ENCODE measurements at places on chromosomes 4 and X.
A peak's percentile ranks its signal among the peaks of the same experiment; 100 is the strongest.

- no peak for DNase-seq
- no peaks in the 10 kb centered on the region for H3K4me1 ChIP-seq
- H3K36me3 ChIP-seq, result no peaks in the 10 kb centered on the region
Measured at GRCh38 chr4:30402276-30402675, 317.9 kb upstream of the PCDH7 start.

DNA sequence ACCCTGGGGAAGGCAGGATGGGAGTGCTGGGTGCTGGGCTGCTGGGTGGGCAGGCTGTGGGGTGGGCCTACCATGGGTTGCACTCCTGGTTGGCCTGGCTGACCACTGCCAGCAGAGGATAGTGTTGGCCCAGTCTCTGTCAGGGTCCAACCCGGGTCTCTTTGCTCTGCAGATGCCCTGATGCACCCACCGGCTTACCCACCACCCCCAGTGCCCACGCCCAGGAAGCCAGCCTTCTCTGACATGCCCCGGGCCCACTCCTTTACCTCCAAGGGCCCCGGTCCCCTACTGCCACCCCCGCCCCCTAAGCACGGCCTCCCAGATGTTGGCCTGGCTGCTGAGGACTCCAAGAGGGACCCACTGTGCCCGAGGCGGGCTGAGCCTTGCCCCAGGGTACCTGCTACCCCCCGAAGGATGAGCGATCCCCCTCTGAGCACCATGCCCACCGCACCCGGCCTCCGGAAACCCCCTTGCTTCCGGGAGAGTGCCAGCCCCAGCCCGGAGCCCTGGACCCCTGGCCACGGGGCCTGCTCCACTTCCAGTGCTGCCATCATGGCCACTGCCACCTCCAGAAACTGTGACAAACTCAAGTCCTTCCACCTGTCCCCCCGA lies 14.2 kb upstream of the ADD1 start:
- H3K36me3 ChIP-seq, result peaks cover 21% of the 10 kb centered on the region
- no peak for DNase-seq
- H3K4me1 ChIP-seq, result no peaks in the 10 kb centered on the region
- H3K4me3 ChIP-seq, result no peak overlapping the region
- no peak overlapping the region for H3K27ac ChIP-seq

GRCh38 chrX:16592194-16592770 lies 57.7 kb upstream of the S100G start:
- H3K36me3 ChIP-seq, result 0 out of 2 replicates have a peak, but pooled peaks cover 11% of the 10 kb centered on the region
- no peak overlapping the region for H3K4me3 ChIP-seq
- no peaks in the 10 kb centered on the region for H3K27me3 ChIP-seq
- H3K4me1 ChIP-seq, result peaks cover 20% of the 10 kb centered on the region
- DNase-seq, result no peak
- no peak overlapping the region for H3K27ac ChIP-seq

GRCh38 chr4:3042226-3042625 lies 32.1 kb downstream of the HTT-AS start:
- peaks cover 12% of the 10 kb centered on the region for H3K27me3 ChIP-seq
- peaks cover 34% of the 10 kb centered on the region for H3K4me1 ChIP-seq
- no peaks in the 10 kb centered on the region for H3K36me3 ChIP-seq
- no peak for DNase-seq

DNA sequence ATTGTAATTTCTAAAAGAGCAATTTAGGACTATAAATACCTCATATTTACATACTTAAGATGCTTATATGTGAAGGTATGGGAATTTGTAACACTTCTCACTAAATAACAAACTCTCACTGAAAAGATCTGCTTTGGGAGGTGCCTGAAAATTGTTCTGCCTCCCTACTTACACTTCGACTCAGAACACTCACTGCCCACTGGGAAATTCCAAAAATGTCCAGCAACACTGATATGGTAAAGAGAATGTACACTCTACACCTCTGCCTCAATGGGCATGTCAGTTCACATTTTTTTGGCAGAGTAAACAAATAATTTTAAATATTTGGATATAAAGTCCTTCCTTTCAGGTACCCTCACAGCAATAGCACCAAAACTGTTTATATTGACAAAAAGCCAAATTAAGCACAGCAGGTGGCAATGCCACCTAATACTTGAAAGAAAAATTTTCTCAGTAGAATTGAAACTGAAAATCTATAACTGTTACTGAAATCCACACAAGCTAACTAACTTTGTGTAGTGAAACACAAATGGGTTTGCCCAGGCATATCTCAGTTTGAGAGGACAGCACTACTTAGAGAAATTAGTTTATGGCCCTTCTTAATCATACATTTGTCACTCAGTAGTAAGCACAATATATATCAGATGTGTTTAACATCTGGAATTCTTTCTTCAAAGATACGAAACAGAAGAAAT lies 67.1 kb downstream of the PRDM5 start:
- H3K27ac ChIP-seq, result no peak overlapping the region
- peaks cover 22% of the 10 kb centered on the region for H3K36me3 ChIP-seq

DNA sequence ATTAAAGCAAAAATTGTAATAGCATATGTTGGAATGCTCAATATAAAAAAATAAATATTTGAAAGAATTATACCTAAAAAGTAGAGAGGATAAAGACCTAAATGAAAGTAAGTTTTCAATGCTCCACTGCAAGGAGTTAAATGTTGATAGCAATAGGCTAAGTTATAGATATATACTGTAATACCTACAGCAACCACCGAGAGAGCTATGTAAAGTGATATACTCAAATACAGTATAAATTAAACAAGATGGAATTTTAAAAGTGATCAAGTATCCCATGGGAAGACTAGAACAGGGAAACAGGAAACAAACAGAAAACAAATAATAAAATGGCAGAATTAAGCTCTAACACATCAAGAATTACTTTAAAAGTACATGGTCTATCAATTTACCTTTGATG lies 73.9 kb downstream of the CASP3 start:
- H3K27me3 ChIP-seq, result peaks cover 2% of the 10 kb centered on the region
- H3K27ac ChIP-seq, result no peak overlapping the region
- no peak overlapping the region for H3K4me3 ChIP-seq
- H3K36me3 ChIP-seq, result no peaks in the 10 kb centered on the region
- no peak for DNase-seq

- no peak overlapping the region for H3K27ac ChIP-seq
- H3K36me3 ChIP-seq, result no peaks in the 10 kb centered on the region
- no peak for DNase-seq
- H3K27me3 ChIP-seq, result peaks cover 3% of the 10 kb centered on the region
- peaks cover 35% of the 10 kb centered on the region for H3K4me1 ChIP-seq
- no peak overlapping the region for H3K4me3 ChIP-seq
Measured at GRCh38 chr4:106414366-106414765, 45.8 kb upstream of the GIMD1 start.

GRCh38 chrX:94908648-94909047 lies 1234.6 kb downstream of the FAM133A start:
- no peaks in the 10 kb centered on the region for H3K27me3 ChIP-seq
- DNase-seq, result no peak
- no peaks in the 10 kb centered on the region for H3K4me1 ChIP-seq
- H3K27ac ChIP-seq, result no peak overlapping the region
- H3K4me3 ChIP-seq, result no peak overlapping the region

GRCh38 chr4:98564852-98565251 lies 93.6 kb downstream of the TSPAN5 start:
- no peak overlapping the region for H3K27ac ChIP-seq
- H3K4me1 ChIP-seq, result peaks cover 72% of the 10 kb centered on the region
- H3K4me3 ChIP-seq, result no peak overlapping the region
- H3K36me3 ChIP-seq, result peaks cover 36% of the 10 kb centered on the region

- peaks cover 22% of the 10 kb centered on the region for H3K27me3 ChIP-seq
- H3K36me3 ChIP-seq, result no peaks in the 10 kb centered on the region
- DNase-seq, result no peak
Measured at GRCh38 chrX:68894142-68894512, 65.3 kb downstream of the EFNB1 start.

GRCh38 chr4:189769131-189769530 lies 171.5 kb upstream of the FRG1 start:
- no peaks in the 10 kb centered on the region for H3K4me1 ChIP-seq
- H3K27me3 ChIP-seq, result no peaks in the 10 kb centered on the region
- DNase-seq, result no peak

DNA sequence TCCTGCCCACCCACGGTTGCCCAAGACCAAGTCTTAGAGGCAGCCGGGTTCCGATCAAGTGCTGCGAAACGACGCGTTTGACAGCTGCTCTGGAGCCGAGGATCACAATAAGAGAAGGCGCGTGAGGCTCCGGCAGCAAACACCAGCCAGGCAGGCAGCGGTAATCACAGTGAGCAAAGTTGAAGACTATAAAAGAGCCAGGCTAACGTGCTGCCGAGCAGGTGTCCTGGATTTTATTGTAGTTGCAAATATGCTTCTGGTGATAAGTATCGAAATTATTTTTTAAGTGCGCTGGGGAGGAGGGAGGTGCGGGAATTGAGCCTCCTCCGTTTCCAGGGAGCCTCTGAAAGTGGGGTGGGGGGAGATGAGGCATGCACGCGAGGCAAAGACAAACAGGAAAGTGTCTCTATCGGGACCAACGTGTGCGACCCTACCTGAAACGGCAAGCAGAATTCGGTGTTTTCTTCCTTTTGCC lies 590 bp downstream of the GABRA2 start:
- H3K4me3 ChIP-seq, result no peak overlapping the region
- no peak for DNase-seq
- H3K27me3 ChIP-seq, result peaks cover 2% of the 10 kb centered on the region
- no peaks in the 10 kb centered on the region for H3K4me1 ChIP-seq
- H3K36me3 ChIP-seq, result peaks cover 5% of the 10 kb centered on the region

- H3K27me3 ChIP-seq, result no peaks in the 10 kb centered on the region
- DNase-seq, result no peak
- no peak overlapping the region for H3K27ac ChIP-seq
- no peak overlapping the region for H3K4me3 ChIP-seq
Measured at GRCh38 chr4:62618042-62618441, 1417.9 kb downstream of the ADGRL3 start.

- H3K4me1 ChIP-seq, result no peaks in the 10 kb centered on the region
- DNase-seq, result no peak
- peaks cover 3% of the 10 kb centered on the region for H3K27me3 ChIP-seq
- H3K4me3 ChIP-seq, result no peak overlapping the region
- no peaks in the 10 kb centered on the region for H3K36me3 ChIP-seq
Measured at GRCh38 chrX:15606136-15606535, 5.4 kb upstream of the ACE2 start.

GRCh38 chr4:106909486-106910188 lies 126.5 kb downstream of the DKK2 start:
- no peaks in the 10 kb centered on the region for H3K4me1 ChIP-seq
- no peak overlapping the region for H3K4me3 ChIP-seq
- no peak overlapping the region for H3K27ac ChIP-seq
- no peaks in the 10 kb centered on the region for H3K36me3 ChIP-seq
- peaks cover 1% of the 10 kb centered on the region for H3K27me3 ChIP-seq

GRCh38 chr4:152236519-152237056 lies 299.3 kb downstream of the FBXW7 start:
- H3K27me3 ChIP-seq, result no peaks in the 10 kb centered on the region
- no peaks in the 10 kb centered on the region for H3K36me3 ChIP-seq
- H3K27ac ChIP-seq, result no peak overlapping the region
- H3K4me1 ChIP-seq, result no peaks in the 10 kb centered on the region
- H3K4me3 ChIP-seq, result no peak overlapping the region

DNA sequence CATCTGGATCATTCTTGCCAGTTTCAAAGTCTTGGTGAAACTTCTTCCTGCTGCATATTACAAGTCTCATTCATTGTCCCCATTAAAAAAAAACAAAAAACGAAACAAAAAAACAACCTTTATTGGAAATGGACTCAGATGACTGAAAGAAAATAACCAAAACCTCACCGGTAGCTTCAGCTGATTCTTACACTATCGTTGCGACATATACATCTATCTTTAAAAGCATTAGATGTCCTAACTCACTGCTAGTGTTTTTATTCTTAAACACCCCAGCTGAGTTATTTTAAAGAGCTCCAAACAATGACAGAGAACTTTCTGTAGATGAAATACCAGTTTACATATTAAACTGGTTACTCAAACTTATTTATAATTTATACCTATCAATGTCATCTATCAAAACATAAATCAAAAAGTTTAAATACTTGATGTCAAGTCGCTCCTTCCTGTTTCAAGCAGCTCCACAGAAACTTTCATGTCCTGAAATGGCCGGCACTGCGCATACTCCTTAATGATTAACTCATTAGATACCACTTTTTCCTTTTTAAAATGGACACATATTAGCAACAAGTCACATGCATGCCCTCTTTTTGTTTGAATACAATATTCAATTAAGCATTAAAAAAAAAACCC lies 87.2 kb downstream of the HPRT1 start:
- H3K36me3 ChIP-seq, result peaks cover 19% of the 10 kb centered on the region
- DNase-seq, result peak; percentile 14
- H3K4me3 ChIP-seq, result peak overlapping the region; percentile 98
- H3K27me3 ChIP-seq, result no peaks in the 10 kb centered on the region
